Stimulated activated CD4-positive, alpha-beta T cell treated with anti-CD3 and anti-CD28 coated beads, Interleukin-12 subunit alpha, Interleukin-12 subunit beta, amount 100 ng/mL, for 4 hours (primary cell): ENCODE measurements at places on chromosomes 1 and 21.

GRCh38 chr1:183562701-183563100 is 27.6 kb downstream of the NCF2 start:
- DNase-seq = no peak

DNA sequence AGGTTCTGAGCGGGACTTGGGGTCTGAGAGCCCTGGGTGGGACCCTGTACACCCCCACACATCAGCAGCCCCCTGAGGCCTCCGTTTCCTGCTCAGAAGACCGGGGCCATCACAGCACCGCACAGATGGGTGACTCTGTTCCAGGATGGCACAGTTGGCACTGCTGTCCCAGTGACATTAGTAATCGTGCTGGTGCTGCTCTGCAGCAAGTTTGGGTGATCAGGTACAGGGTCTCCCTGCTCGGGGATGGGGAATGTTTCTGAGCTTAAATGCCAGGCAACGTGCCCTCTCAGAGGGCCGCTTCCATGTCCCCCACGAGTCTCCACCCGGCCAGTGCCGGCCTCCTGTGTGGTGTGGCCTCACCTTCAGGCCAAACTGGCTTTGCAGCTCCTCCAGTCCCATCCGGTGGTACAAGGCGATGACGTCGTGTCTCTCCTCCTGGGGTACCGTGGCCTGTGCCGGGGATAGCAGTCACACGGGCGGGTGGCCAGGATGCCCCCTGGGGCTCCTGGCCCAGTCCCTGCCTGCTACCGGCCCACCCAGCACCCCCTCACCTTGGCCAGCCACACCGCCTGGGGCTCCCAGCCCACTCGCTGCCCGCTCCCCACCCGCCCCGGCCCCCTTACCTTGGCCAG is 17.1 kb downstream of the PRXL2B start:
- no peak for DNase-seq

- peak; percentile 52 for DNase-seq
These were observed 13.5 kb downstream of the ADAMTSL4 start for GRCh38 chr1:150562446-150563339.

DNA sequence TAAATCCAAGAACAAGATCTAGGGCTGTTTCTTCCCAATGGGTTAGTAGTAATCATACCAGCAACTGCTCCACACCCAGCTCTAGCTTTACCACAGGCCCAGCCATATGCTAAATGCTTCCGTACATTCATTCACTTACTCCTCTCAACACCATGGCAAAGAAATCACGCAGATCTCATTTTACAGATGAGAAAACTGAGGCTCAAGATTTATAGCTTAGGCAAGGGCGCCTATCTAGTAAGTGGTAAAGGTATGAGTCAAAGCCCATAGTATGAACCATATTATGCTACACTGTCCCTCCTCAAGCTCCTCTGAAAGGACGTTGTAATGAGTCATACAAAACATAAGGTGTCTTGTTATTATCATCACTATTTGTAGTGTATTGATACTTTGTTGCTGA is 82.2 kb downstream of the NIBAN1 start:
- DNase-seq = no peak
